ENCODE measurements at places on chromosomes 2 and 18.

DNA sequence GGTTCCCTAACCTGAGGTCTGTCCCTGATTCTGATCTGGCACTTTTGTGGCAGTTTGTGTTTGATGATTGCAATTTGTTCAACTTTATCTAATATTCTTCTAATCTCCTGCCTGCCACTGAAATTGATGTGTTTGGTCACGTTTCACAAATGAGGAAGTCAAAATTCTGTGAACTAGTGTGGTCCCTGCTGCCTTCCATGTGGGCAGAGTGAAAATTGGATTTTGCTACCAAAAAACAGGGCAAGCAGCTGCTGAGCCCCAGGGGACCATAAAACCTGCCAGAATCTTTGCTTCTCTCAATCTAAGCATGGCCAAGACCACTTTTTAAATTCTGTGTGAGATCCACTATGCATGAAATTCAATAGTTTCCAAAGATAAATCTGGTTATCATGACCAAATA is 195.5 kb upstream of the CYRIA start:
- DNase-seq, result no peak

GRCh38 chr2:11257078-11257477 is 87.4 kb downstream of the ROCK2 start:
- no peak for DNase-seq

- no peak for DNase-seq
These were observed 165.4 kb upstream of the ALPP start for GRCh38 chr2:232213176-232213575.

DNA sequence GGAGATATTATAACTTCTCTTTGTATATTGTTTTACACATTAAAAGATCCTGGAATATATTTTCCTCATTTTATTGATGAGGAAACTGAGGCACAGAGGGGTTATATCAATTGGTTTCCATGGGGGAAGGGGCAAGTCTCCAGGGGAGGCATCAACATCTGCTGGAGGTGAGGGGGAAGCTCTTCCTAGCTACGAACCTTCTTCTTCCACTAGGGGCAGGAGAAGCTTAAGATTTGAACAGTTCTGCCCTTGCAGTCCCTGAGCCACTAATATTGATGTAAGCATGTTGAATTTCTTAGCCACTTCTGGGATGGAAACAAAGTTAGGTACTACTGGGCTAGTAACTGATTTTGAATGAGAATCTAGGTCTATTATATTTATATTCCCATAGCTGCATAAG is 140.1 kb upstream of the AQP4 start:
- DNase-seq, result peak; percentile 6

- DNase-seq, result no peak
These were observed 14.5 kb downstream of the NAB1 start for GRCh38 chr2:190663348-190663747.

- DNase-seq, result peak; percentile 33
These were observed 132.0 kb upstream of the MYCN start for GRCh38 chr2:15808204-15808910.

- no peak for DNase-seq
These were observed 603.7 kb downstream of the ARHGAP15 start for GRCh38 chr2:143732871-143733270.

DNA sequence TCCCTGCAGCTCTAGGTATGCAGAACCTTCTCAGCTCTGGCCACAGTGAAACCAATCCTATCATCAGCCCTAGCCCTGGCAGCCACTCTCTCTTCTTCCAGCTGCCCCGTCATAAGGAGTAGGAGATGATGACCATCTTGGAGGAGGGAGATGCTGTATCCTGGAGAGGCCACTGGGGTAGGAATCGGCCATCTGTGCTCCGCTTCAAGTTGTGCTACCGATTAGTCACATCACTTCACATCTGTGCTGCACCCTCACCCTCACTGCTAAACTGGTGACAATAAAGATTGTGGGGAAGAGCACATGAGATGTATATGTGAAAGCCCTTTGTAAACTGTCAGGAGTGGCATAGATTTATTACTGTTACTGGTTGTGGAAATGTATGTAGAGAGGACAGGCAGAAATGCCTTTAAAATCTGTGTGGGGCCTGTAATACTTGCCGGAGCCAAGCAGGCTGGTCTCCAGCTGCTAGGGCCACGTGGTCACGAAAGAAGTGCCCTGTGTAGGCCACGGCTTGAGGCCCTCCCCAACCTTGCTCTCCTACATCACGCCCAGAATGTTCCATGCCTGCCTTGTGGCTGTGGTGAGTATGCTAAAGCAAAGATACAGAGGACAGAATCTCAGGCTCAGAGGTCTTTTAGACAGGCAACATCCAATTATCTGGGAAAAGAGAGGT is 236.8 kb downstream of the CLIP4 start:
- peak; percentile 4 for DNase-seq

DNA sequence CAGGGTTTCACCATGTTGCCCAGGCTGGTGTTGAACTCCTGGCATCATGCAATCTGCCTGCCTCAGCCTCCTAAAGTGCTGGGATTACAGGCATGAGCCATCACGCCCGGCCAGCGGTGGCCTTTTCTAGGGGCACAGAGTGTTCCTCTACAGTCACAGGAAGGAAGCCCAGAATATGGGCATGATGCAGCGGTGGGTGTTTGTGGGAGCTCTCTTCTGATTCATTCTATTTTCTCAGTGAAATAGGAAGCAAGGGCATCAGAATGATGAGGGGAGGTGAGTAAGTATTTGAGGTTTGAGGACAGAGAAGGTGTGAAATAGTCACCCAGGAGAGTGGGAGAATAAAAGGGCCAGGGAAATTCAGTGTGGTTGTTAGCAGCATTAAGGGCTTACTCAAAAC is 70.3 kb upstream of the PSME4 start:
- DNase-seq, result no peak

DNA sequence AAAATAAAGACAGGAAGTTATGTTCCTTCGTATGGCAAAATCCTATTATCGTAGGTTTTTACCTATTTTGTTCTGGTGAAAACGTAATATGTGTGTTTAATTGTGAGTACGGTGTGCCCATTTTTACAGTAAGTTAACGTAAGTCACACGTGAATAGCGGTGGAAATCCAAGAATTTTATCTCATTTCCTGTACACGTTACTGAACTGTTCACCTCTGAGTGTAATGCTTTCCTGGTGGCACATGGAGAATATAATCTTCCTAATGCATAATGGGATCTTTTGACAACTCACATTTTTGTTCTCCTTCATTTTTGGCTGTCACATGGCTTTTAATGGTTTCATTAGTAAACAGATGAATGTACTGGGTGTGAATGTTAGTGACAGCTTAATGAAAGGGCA is 28.2 kb downstream of the BCL2L11 start:
- DNase-seq, result no peak

GRCh38 chr18:12745095-12745795 is 42.4 kb downstream of the PSMG2 start:
- DNase-seq, result peak; percentile 30

- DNase-seq, result no peak
These were observed 21.2 kb upstream of the RPL37A start for GRCh38 chr2:216477283-216478035.

DNA sequence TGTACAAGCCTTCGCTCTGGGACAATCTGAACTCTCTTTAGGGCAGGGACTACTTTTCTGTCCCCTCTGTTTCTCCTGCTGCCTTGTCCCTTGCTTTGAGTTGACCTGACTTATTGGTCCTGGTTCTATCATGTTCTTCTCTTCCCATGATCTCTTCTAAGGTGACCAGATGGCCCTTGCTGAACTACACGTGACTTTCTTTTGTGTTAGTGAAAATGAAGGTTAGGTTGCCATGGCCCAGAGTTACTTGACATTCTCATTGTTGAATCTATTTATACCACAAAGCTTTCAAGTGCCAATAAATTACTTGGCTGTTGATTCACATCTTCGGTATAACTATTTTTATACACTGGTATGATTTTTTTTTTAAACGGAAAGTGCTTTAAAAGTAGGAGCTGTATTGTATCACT is 24.4 kb downstream of the MRPL33 start:
- DNase-seq, result peak; percentile 67

DNA sequence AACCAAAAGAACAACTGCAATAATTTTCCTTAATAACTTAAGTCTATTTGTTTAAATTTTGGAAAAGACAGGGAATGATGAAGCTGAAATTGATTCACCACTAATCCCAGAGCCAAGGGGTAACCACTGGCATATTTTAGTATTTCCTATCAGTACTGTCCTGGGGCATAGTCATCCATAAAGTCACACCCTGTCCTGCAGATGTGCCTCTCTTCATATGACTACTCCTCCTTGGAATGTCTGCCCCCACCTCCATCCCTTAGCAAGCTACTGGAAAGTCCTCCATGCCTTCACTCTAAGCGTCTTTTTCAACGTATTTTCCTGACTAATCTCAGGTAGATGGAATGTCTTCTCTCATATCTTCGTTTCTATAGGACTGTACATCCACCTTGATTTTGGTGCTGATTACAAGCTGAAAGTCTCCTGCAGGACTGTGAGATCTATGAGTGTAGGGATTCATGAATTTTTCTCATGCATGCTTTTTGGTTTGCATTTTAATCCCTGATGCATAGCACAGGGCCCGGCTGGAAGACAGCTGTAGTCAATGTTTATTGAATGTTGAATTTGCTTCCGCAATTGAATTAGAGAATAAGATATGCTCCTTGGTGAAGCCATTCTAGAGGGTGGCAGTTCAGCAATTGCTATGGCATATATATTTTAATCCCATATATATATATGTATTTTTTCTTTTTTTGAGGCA is 85.6 kb downstream of the MOGAT1 start:
- DNase-seq, result peak; percentile 86

DNA sequence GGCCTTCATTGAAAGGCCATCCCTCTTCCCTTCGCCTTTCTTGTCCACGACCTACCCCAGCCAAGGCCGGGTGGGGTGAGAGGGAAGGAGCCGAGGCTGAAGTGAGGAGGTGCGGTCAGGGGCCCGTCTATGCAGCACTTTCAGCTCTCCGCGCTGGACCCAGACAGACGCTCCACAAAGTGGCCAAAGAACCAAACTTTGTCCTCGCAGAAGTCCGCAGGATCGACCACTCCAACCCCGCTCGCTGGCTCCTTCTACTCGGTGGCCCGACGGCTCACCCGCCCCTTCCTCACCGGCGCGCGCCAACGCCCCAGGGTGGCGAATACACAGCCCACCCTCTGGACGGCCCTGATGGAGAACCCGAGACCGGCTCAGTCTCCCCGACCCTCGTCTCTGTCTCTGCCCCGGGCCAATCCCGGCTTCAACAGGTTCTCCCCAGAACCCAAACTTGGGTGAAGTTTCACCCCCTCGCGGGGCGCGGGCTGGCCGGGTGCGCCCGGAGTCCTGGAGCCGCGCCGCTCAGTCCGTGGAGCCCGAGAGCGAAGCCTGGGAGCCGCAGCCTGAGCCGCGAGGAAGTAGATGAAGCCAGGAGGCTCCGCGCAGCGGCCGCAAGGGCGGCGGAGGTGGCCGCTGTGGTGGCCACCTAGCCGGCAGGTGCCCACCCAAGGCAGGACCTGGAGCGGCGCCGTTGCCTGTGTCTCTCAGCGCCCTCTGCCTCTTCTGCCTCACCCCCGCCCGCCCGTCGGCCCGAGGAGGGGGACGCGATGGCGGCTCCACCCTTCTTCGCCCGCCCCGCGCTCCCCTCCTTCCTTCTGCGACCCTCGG is 26.7 kb upstream of the ALPP start:
- no peak for DNase-seq

DNA sequence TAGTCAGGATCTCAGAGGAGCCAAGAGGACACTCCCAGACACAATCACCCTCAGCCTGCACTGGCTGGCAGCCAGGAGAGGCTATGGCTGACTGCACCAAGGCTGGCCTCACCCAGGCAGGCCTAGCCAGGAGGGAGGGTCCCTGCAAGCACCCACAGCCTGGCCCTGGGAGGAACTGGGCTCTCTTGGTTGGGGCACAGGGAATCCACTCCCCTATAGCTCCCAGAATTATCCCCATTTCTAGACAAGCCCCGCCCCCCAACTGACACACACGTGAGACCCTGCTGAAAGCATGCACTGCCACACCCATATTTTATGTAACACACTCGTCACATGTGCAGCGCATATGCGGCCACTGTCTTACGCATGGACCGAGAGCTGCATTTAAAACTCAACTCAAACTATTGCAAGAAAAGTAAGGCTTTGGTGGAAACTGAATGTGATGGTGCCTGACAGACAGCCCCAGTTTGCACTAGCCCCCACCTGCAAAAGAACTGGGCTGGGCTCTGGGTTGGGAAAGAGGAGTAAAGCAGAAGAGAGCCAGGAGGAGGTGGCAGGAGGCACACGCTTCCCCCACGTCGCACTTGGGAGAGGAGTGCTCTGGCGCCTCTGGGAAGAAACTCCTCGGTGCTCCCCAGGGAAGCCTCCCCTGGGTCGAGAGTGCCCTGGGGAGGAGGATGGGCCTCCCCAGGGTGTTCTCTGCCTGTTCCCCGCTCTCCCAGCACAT is 28.9 kb upstream of the ARHGEF4 start:
- DNase-seq, result no peak

GRCh38 chr18:13492314-13492713 is 234.0 kb downstream of the FAM210A start:
- no peak for DNase-seq

- peak; percentile 38 for DNase-seq
These were observed 26.4 kb downstream of the EML4 start for GRCh38 chr2:42195559-42195958.

DNA sequence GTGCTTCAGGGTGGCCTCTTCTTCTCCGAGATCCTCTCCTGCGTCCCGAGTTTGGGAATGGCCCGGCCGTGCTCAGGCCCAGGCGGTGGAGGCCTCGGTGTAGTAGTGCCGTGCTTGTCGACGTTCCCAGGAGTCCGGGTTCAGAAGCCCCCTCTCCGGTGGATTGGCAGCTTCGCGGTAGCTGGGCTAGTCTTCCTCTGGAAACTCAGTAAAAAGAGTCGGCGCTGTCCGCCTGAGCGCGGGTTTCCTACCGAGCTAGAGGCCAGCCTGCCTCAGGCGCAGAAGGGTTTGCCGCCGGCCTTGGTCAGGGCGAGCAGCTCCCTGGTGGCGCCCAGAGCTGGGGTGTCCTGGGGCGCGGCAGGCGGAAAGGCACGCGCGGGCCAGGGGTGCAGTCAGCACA is 3.2 kb downstream of the RALBP1 start:
- no peak for DNase-seq

DNA sequence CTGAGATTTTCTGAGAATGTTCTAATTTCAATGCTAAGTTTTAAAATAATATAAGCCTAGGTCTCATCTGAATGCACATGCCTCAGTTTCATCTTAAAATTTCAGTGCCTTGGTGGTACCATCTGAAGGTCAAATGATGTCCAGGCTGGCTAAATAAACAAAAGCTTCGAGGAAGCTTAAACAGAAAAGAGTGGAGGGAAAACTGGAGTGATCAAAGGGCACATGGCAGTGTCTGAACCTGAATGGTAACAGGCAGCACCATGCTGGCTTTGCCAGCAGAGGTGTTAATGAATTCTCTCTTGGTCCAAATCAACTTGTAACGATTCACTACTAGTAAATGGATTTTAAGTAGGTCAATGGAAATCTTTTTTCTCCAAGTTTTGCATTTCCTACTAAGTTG is 158.4 kb upstream of the MEX3C start:
- DNase-seq, result no peak

- DNase-seq, result no peak
These were observed 69.1 kb downstream of the PDK1 start for GRCh38 chr2:172624996-172625395.
